Pulmonary artery endothelial cell (primary cell): ENCODE measurements at places on chromosomes 2 and 18.

- no peak for DNase-seq
These were observed 26.0 kb downstream of the ATOH8 start for GRCh38 chr2:85779641-85780315.

GRCh38 chr2:213145715-213146242 is 5.6 kb downstream of the IKZF2 start:
- no peak for DNase-seq

DNA sequence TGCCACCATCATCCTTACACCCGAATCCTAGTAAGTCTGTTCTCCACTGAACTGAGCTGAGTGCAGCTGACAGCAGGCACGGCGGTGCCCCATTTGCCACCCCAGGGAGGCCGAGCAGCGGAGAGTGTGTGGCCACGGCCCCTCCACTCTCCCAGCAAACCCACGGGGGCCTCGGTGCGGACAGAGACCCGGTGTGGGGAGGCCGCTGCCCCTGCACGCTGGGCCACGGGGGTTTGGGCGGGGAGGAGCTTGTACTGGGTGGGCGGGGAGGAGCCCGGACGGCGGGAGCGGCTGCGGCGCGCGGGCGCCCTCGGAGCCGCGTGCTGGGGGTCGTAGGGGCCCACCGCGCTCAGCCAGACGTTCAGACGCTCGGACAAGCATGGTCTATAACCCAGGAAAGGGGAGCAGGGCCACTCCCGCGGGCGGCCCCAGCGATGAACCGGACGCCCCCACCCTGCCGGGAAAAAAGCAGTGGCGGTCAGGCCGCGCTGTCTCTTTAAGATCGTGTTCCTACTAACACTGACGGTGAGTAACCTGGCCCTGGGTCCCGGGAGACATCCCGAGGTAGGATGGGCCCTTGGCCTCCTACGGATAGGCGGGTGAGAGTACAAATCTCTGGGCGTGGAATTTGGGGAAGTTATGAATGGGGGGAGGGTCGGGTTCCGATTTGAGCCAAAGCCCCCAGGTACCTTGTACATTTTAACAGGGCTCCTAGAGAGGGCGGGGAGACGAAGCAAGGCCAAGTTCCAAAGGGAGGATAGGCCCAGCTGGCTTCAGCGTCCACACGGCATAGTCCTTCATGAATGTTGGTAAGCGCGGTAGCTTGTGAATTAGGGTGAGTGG is at the start of gene ITPRIPL1:
Gene ITPRIPL1 (plus strand): TSS at position 277 of the 843 bp plus-strand sequence. CDS start 523 bp downstream, at position 800.
- no peak for DNase-seq

GRCh38 chr2:141707486-141707885 is 423.3 kb downstream of the LRP1B start:
- DNase-seq: no peak

DNA sequence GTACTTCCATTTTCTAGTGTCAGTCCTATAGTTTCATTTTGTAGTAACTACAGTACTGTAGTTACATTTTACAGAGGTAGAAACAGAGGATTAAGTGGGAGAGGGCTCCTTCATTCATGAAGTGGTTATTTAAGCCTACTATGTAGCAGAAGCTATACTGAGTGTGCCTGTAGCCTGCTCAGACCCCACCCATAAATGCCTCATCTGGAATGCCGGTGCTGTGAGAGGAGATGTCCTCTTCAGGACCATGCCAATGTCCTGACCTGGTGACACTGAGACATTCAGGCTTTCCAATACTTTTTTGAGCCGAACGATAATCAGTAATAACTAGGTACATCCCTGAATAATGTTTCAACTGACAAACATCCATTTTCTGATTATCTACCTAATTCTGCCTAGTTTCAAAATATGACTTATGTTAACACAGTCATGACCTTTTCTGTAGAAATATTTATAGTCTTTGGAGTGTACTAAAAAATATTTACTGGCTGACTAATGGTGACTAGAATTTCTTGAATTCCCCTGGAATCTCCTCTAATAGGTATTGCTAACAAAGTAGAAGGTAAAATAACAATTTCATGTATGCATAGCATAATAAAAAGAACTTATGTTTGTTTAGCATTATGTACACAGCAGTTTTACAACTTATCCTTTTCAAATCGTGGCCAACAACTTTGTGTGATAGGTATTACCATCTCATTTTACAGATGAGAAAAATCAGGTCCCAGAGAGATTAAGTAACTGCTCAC is 10.2 kb upstream of the ARHGAP28 start:
- no peak for DNase-seq

DNA sequence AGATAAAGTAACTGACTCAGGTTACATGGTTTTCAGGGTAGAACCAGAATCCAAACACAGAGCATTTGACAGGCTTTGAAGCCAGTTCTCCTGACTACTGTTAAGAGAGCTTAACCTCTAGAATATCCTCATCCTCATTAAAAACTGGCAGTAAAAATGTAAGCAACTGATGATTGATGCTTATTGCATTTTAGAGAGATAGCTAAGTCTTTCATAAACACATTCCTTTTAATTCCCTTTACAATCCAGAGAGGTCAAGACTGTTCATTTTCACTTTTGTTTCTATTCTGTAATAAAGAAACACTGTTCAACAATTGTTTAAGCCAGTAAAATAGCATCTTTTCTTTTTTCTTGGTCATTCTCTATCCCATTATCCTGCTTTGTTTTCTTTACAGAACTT is 53.9 kb upstream of the RAB27B start:
- DNase-seq: no peak

GRCh38 chr2:10832203-10832936 is 19.8 kb upstream of the PDIA6 start:
- DNase-seq: peak; percentile 30

DNA sequence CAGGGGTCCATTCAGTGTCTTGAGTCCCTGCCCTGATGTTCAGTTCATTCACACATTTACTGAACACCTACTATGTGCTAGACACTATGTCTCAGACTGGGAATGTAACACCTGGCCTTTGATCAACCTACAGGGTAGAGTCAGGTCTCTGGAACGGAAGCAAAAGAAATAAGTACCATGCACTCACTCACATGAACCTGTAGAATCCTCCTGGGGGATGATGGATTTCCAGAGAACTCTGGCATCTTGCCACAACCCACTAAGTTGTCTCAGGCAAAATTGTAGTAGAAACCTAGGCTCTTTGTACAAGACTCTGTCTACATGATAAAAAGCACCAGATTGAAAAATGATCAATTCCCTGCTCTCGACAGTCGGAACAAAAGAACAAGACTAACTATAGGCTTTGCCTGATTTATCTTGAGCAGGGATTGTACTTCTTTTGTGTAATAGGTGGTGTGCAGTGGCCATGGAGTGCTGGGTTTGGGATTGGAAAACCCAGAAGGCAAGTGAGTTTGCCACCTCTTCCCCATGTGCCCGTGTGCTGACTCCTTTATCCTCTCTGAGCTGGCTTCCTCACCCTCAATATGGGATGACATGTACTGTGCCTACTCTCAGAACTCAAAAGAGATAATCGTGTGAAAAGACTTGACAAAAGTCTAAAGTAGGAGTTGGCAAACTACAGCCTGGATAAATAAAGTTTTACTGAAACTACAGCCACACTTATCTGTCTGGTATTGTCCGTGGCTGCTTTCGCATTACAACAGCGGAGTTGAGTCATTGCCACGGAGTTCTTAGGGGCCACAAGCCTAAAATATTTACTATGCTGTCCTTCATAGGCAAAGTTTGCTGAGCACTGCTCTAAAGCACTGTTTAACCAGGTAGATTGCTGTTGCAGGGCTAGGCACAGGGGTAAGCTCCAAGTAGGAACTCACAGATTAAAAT is 4.4 kb downstream of the CAPN14 start:
- no peak for DNase-seq

DNA sequence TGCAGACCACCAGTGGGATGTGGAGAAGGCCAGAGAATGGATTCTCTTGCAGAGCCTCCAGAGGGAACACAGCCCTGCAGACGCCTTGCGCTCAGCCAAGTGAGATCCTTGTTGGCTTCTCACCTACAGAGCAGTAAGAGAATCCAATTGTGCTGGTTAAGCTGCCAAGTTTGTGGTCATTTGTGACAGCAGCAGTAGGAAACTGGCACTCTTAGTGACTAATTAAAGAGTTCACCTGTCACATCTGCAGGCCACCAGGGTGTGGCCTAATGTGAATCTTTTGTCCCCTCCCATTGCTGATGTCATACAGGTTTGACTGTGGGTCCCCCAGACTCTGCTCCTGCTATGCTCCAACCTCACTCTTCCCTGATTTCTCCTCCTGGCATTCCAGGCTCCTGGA is 235.9 kb downstream of the TFCP2L1 start:
- no peak for DNase-seq

- DNase-seq: no peak
These were observed 1027.9 kb upstream of the FAM98A start for GRCh38 chr2:34627003-34627402.

DNA sequence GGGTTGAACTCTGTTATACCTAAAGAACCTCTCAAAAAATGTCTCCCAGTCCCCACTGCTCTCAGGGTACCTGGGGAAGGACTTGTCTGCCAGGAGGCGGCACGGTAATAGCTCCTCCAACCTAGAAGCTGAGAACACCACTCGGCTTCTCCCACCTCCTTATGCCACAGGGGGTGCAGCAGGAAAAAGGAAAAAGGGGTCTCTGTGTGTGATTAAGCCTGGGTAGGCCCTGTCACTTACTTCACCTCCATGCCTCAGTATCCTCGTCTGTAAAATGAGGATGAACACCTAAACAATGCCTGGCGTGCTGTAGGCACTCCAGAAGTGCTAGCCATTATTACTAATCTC is 76.6 kb downstream of the EMX1 start:
- no peak for DNase-seq
